Activated T-helper 17 cell treated with anti-CD3 and anti-CD28 coated beads, Interleukin-2, amount 50 U/mL, for 72 hours (primary cell): ENCODE measurements at places on chromosomes 5 and 9.

DNA sequence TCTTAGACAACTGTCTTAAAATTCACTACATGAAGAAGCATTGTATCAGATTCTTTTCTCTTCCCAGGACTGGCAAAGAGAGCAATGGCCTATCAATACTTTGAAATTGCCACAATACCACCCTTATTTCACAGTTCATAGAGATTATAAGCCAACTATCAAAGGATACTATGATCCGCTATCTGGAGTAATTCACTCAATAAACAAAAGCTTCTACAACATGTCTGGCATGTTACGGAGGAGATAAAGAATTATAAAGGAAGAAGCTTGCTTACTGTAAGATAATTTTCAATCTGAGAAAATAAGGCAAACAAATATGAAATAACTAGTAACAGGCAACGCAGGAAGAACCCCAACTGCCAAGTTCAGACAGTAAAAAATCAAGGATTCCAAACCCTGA is 114.8 kb downstream of the GNAQ start:
- peak overlapping the region; percentile 55 for H3K27ac ChIP-seq
- peak overlapping the region; percentile 27 for H3K4me3 ChIP-seq
- H3K4me1 ChIP-seq: peaks cover 14% of the 10 kb centered on the region
- peaks cover 39% of the 10 kb centered on the region for H3K36me3 ChIP-seq
- ATAC-seq: no peak

DNA sequence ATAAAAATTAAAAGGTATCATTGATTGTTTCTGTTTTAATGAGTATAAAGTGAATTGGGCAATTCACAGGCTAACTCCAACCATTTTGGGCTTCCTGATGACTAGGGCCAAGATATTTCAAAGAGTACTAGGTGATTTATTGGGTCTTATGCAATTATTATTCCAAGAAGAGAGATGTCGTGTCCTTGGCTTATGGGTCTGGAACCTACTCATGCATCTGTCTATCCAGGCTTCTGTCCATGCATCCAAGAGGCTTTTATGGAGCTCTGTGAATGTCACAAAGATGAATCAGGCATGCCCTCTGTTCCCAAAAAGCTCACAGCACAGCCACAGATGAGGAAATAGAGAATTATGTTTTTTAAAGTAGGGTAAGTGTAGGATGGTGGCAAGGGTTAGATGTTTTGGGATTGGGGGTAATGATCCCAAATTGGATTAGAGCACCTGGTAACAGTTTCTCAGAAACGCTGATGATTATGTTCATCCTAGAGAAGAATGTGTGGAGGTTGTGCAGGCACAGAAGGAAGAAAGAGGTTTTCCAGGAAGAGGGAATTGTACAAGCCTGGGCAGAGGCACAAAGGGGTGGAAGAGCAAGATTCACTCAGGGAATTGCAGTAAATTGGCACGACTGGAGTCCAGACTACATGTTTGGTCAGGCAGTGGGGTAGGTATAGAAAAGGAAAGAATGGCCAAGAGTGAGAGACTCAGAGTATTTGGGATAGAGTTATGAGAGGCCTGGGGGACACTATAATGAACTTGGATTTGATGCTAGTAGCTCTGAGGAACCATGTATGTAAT is 83.0 kb upstream of the TNC start:
- H3K27me3 ChIP-seq: peaks cover 48% of the 10 kb centered on the region
- H3K27ac ChIP-seq: no peak overlapping the region
- no peak overlapping the region for H3K4me3 ChIP-seq
- no peaks in the 10 kb centered on the region for H3K36me3 ChIP-seq
- H3K4me1 ChIP-seq: no peaks in the 10 kb centered on the region
- no peak for ATAC-seq

DNA sequence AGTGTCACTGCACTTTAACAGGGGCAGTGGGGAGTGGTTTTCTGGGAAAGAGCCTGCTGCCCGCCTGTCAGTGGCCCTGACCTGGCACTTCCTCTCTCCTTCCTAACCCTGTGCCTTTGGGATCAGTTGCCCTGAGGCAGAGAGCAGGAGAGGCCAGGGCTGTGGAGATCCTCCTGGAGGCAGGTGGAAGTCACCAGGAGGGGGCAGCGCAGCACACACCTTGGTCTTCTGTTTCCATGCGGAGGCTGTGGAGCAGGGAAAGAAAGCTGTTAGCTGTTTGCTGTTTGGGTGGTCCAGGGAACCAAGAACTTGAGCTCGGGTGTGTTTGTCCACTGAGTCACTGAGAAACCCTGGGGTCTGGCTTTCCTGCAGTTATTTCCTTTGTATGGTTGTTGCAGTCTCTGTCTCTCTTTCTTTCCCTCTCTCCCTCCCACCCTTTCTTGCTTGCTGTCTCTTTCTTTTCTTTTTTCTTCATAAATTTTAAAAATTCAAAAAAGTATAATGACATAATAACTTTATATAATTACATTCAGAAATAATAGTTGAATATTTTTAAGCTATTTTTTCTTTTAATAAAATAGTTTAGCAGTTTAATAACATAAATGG is 28.1 kb downstream of the NTRK2 start:
- peaks cover 21% of the 10 kb centered on the region for H3K4me1 ChIP-seq
- H3K27me3 ChIP-seq: no peaks in the 10 kb centered on the region
- H3K4me3 ChIP-seq: no peak overlapping the region
- no peak overlapping the region for H3K27ac ChIP-seq

GRCh38 chr9:111533099-111533790 is 8.3 kb downstream of the ZNF483 start:
- no peak overlapping the region for H3K4me3 ChIP-seq
- no peaks in the 10 kb centered on the region for H3K4me1 ChIP-seq
- no peak for ATAC-seq
- H3K27ac ChIP-seq: no peak overlapping the region

- H3K4me1 ChIP-seq: no peaks in the 10 kb centered on the region
- H3K27me3 ChIP-seq: no peaks in the 10 kb centered on the region
- no peak for ATAC-seq
- H3K36me3 ChIP-seq: no peaks in the 10 kb centered on the region
- H3K27ac ChIP-seq: no peak overlapping the region
- no peak overlapping the region for H3K4me3 ChIP-seq
These were observed 13.2 kb downstream of the P4HA2 start for GRCh38 chr5:132214491-132214890.

DNA sequence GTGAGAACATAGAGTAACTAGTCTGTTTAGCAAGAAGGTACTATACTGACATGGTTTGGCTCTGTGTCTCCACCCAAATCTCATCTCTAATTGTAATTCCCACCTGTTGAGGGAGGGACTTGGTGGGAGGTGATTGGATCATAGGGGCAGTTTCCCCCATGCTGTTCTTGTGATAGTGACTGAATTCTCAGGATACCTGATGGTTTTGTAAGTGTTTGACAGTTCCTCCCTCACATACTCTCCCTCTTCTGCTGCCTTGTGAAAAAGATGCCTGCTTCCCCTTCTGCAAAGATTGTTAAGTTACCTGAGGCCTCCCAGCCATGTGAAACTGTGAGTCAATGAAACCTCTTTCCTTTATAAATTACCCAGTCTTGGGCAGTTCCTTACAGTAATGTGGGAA is 240.4 kb upstream of the ST8SIA4 start:
- H3K36me3 ChIP-seq: no peaks in the 10 kb centered on the region
- no peaks in the 10 kb centered on the region for H3K27me3 ChIP-seq
- no peak overlapping the region for H3K4me3 ChIP-seq
- no peak for ATAC-seq
- no peak overlapping the region for H3K27ac ChIP-seq
- H3K4me1 ChIP-seq: no peaks in the 10 kb centered on the region

- peak; percentile 83 for ATAC-seq
- H3K27ac ChIP-seq: peak overlapping the region; percentile 35
- H3K36me3 ChIP-seq: no peaks in the 10 kb centered on the region
- peaks cover 14% of the 10 kb centered on the region for H3K27me3 ChIP-seq
- H3K4me1 ChIP-seq: peaks cover 5% of the 10 kb centered on the region
These were observed 31.8 kb upstream of the C7 start for GRCh38 chr5:40877371-40877988.

- no peaks in the 10 kb centered on the region for H3K4me1 ChIP-seq
- no peak overlapping the region for H3K27ac ChIP-seq
- no peaks in the 10 kb centered on the region for H3K36me3 ChIP-seq
- H3K27me3 ChIP-seq: no peaks in the 10 kb centered on the region
- H3K4me3 ChIP-seq: no peak overlapping the region
- ATAC-seq: no peak
These were observed 94.9 kb upstream of the PLPPR1 start for GRCh38 chr9:100933656-100934055.

- H3K4me1 ChIP-seq: peaks cover 5% of the 10 kb centered on the region
- no peak for ATAC-seq
- H3K36me3 ChIP-seq: no peaks in the 10 kb centered on the region
- H3K27me3 ChIP-seq: peaks cover 32% of the 10 kb centered on the region
These were observed 56.7 kb downstream of the MAT2B start for GRCh38 chr5:163562071-163562470.

GRCh38 chr5:174618589-174618988 is 105.8 kb upstream of the MSX2 start:
- no peak overlapping the region for H3K27ac ChIP-seq
- no peaks in the 10 kb centered on the region for H3K36me3 ChIP-seq
- no peak overlapping the region for H3K4me3 ChIP-seq
- ATAC-seq: no peak
- no peaks in the 10 kb centered on the region for H3K4me1 ChIP-seq

- no peaks in the 10 kb centered on the region for H3K4me1 ChIP-seq
- H3K27me3 ChIP-seq: no peaks in the 10 kb centered on the region
- H3K4me3 ChIP-seq: no peak overlapping the region
These were observed 36.8 kb upstream of the C5orf58 start for GRCh38 chr5:170195961-170196360.

GRCh38 chr5:79736528-79737514 is 47.2 kb downstream of the CMYA5 start:
- no peaks in the 10 kb centered on the region for H3K36me3 ChIP-seq
- H3K4me1 ChIP-seq: peaks cover 28% of the 10 kb centered on the region
- ATAC-seq: peak; percentile 77
- peak overlapping the region; percentile 79 for H3K27ac ChIP-seq
- peaks cover under 1% of the 10 kb centered on the region for H3K27me3 ChIP-seq

DNA sequence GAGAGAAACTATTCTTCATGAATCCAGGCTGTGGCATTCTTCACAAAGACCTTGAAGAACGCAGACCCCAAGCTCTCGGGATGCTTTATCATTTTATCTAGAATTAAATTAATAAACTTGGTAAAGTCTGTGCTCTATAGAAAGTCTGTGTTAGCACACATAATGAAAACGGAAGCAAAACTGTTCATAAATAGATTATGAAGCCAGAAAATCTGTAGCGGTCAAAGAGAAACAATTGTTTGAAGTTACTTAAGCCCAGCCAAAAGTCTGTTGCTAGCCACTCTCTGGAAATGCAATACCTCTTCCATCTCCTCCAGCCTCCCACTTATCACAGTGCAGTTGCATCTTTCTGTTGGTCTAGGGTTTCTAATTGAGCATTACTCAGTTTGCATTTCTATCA is 375.9 kb downstream of the KIF4B start:
- no peaks in the 10 kb centered on the region for H3K4me1 ChIP-seq
- H3K27me3 ChIP-seq: no peaks in the 10 kb centered on the region
- no peak overlapping the region for H3K27ac ChIP-seq
- no peaks in the 10 kb centered on the region for H3K36me3 ChIP-seq
- no peak overlapping the region for H3K4me3 ChIP-seq

DNA sequence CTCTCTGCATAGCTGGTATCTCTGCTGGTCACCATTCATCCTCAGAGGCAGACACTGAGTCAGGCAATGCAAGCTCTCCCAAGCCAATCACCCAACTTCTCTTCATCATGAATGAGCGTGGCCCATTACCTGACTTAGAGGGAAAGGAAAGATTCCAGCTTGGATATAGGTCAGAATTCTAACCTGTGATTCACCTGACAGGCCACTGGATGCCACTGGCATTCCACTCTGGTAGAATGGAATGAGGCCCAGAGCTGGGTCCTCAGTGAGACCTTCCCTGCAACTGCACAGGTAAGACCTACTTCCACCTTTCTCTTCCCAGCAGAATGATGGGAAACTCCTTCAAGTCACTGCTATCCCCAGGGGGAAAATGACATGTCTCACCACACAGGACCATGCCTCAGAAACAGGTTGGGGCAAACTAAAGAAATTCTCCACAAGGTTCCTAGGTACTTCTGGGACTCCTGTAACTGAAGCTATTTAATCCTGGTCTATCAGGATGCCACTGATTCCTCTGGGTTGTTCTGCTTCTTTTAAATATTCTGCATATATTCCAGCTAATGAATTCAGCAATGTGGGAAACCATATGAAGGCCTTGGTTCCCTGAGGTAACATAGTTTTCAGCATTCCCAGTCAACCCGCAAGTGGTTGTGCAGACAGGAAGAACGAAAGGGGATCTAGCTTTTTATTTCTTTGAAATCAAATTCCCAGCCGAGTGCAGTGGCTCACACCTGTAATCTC is 62.0 kb downstream of the SUSD1 start:
- H3K27ac ChIP-seq: no peak overlapping the region
- ATAC-seq: peak; percentile 51
- peaks cover 7% of the 10 kb centered on the region for H3K36me3 ChIP-seq
- no peaks in the 10 kb centered on the region for H3K27me3 ChIP-seq

DNA sequence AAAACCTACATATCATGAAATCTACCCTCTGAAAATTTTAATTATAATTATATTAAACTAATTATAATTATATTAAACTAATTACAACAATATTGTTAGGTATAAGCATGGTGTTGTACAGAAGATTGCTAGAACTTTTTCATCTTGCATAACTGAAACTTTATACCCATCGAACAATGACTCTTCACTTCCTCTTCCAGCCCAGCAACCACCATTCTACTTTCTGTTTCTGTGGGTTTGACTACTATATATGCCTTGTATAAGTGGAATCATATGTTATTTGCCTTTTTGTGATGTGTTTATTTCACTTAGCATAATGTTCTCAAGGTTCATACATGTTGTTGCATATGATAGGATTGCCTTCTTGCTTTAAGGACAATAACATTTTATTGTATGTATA is 274.2 kb upstream of the CCNH start:
- peaks cover 4% of the 10 kb centered on the region for H3K4me1 ChIP-seq
- ATAC-seq: peak; percentile 37
- H3K4me3 ChIP-seq: no peak overlapping the region
- H3K36me3 ChIP-seq: no peaks in the 10 kb centered on the region
- H3K27me3 ChIP-seq: no peaks in the 10 kb centered on the region

DNA sequence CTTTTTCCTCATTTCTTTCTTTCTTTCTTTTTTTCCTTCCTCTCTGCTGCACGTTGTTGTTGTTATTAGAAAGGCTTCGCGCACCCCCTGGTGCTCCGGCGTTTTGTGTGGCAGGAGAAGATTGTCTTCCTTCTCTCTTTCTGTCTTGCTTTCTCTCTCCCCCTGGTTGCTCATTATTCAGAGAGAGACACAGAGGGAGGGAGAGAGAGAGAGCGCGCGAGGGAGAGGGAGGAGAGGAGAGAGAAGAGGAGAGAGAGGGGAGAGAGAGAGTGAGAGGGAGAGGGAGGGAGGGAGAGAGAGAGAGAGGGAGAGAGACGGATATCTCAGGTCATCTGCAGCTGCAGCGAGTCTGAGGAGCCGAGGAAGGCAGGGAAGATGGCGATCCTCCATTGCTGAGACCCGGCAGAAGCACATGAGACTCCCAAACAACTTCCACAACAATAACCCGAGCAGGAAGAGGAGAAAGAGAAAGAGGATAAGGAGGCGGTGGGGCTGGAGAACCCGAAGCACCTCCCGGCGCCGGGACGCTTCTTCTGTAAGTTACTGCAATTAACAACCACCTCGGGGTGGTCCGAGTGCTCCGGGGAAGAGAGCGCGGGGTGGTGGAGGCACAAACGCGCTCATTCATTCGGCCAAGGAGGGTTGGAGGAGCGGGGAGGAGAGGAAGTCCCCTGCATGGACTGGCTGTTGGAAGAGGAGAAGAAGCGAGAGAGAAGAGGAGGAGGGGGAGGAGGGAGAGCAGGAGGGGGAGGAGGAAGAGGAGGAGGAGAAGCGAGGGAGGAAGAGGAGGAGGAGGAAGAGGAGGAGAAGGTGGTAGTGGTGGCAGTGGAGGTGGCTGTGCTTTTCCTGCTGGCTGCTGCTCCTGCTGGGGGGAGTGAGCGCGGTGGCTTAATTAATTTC is at the start of gene ZNF462:
Gene ZNF462, plus strand, starts transcription at position 346 of the 900 bp plus-strand sequence. CDS start 60,218 bp downstream, outside the sequence.
- H3K36me3 ChIP-seq: peaks cover 9% of the 10 kb centered on the region
- ATAC-seq: no peak
- H3K4me1 ChIP-seq: no peaks in the 10 kb centered on the region
